ENCODE measurements at places on chromosomes 1 and 21.

- no peak for DNase-seq
Measured at GRCh38 chr1:244065063-244065793, 14.1 kb downstream of the ZBTB18 start.

DNA sequence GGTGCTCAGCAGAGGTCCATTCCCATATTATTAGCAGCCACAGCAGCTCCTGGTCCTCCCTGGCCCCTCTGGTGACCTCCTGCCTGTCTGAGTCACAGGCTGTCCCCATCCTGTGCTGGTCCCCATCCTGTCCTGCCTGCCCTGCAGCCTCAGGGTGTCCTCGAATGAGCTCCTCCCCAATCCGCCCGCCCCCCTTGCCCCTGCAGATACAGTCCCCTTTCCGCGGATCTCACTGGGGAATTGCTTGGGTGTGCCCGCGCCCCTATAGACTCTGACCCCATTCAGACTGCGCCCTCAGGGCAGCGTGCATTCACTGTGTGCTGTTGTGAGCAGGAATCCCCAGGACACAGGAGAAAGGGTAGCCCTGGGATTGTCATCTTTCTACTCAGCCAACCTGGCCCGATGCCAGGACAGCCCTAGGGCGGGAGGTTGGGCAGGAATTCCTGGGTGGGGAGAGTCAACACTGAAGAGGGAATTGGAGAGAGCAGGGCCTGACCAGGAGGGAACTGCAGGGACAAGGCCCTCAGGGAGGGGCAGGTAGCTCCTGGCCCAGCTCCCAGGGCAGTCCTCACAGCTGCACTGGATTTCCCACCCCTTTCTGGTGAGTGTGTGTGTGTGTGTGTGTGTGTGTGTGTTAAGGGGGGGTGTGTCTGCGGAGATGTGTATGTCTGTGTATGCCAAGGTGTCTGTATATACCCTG lies 1.1 kb upstream of the GUCA2A start:
- no peak for DNase-seq

DNA sequence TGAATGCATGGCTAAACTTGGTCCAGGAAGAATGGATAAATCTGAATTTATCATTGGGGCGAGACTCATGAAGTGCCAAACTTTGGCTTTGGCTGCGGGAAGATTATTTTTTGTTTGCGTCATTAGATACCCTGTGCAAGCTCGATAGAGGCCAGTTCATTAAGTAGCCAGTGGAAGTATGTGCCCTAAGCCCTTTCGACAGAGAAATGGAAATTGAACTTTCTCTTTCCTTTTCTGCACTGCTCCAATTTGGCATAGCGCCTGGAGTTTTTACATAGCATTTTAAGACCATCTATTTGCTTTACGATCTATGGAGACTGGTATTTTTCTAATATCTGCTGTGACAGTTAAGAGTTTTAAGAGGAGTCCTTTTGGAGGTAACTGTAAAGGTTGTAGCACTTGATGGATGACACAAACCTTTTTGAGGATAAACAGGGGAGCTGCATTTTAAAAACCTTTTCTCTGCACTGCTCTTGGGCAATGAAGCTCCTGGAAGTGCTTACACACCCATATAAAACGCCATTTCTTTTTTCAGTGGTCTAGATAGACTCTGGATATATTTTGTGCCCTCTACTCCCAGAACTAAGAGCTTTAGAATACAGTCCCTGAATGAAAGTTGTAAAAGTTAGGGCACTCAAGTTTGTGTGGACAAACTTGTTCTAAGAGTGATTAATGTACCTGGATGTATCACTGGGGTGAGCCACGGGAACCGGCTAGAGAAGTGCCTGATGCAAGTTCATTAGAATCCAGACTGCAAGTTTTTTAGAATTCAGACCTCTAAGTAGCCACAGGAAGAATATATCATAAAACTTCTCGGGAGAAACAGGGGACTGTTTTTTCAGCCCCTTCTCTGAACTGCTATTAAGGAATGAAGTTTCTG lies 41.3 kb upstream of the CFHR3 start:
- DNase-seq = no peak

- peak; percentile 33 for DNase-seq
Measured at GRCh38 chr1:39617488-39618049, 21.9 kb downstream of the HEYL start.

- peak; percentile 76 for DNase-seq
Measured at GRCh38 chr1:8818325-8818775, 910 bp upstream of the RERE start.

DNA sequence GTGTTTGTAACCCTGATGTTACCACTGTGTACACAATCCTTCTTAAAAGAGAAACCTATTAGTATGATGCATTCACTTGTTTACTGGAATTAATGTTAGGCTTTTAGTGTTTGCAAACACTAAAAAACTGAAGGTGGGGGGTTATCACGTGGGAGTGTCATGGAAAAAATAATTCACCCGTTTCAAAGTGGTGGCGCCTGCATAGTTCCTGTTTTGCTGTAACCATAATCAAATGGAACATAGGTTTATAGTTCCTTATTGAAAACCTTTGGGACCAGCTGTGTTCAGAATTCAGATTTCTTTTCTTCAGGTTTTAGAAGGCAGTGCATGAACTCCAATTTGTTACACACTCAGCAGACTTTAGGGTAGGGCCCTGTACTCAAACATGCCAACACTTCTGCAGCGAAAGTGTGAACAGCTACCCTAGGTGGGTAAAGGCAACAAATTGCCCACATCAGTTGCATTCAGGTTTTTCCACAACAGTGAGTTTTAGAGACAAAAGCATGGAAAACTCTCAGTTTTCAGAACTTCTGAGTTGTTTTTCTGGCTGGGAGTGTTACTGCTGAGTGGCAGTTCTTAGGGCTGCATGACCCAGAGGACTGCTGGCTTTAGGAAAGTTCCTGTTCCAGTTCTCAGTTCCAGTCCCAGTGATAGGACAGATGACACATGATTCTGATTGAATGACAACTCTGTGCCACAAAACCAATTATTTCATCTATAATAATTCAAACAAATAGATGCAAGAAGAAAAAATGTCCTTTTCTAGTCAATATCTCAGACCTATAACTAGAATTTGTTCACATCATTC lies 29.1 kb upstream of the IVNS1ABP start:
- DNase-seq = no peak

GRCh38 chr1:56539520-56539931 lies 39.8 kb downstream of the PLPP3 start:
- DNase-seq = no peak

DNA sequence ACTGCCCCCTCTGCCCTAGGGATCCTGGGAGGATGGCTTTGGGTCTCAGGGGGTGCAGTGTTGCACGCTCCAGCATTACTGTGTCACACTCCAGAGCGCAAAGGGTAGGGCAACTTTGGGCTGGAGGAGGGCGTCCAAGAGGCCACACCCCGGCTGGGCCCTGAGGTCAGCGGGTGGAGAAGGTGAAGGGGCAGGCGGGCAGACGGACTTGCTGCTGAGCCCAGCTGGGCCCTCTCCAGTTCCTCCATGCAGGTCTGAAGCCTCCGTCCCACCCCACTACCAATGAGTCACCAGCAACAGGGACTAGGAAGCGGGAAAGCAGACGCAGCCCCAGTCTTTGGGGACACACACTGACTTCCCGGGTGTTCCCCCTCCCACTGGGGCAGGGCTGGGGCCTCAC lies 116.0 kb downstream of the CASZ1 start:
- DNase-seq = no peak

DNA sequence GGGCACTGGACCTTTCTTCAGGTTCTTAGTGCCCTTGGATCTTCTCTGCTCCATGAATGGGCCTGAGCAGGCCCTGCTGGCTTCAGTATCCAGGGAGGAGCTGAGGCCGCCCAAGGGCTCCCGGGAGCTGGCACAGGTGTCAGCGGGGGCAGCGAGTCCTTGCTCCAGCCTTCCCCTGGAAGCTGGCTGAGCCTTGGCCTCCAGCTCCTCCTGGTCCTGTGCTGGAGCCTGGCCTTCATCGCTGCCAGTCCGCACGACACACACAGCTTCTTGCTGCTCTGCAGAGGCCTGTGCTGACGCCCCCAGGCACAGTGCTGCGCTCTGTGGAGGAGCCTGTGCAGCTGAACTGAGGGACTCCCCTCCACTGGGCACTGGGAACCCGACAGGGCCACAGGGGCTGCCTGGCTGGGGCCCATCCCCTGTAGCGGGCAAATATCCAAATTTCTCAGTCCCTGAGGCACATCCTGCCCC lies 1.7 kb downstream of the SPOCD1 start:
- no peak for DNase-seq

DNA sequence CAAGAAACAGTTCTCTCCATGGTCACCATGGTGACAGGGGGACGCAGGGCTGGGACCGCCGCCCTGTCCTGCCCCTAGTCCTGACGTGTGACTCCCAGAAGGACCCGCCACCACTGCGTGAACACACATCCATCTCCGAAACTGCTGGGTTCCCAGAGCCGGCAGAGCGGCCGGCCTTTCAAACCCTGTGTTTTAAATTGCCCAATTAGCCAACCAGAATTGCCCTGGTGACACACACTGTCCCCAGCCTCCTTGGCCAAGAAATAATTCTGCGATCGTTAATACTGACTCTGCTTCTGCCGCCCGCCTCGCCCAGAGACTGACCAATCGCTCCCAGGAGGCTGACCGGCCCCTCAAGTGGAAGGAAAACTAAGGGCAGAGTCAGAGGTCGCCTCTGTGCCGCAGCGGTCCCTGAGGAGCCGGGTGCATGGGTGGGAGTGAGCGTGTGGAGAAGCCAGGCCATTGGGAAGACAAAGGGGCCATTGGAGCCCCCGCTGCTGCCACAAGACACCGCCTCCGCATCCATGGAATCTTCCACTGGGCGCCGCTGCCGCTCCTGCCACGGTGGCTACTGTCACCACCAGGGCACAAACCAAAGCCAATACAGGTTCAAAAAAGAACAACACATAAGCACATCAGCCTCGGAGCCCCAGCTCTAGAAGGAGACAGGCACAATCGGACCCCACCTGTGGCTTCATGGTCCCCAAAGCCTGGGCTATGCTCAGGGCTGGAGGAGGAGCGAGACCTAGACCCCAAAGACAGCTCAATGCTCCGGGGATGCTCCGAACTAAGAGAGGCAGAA lies 273.2 kb downstream of the NPHP4 start:
- DNase-seq = no peak
